ENCODE measurements at places on chromosomes 1 and 21.

- DNase-seq: no peak
Measured at GRCh38 chr1:195450794-195451193, 1157.4 kb downstream of the KCNT2 start.

- peak; percentile 77 for DNase-seq
Measured at GRCh38 chr1:48776393-48777218, at the start of gene BEND5. TSS of gene BEND5 (minus strand) at chr1:48776891. CDS start at chr1:48776831, 60 bp downstream.

DNA sequence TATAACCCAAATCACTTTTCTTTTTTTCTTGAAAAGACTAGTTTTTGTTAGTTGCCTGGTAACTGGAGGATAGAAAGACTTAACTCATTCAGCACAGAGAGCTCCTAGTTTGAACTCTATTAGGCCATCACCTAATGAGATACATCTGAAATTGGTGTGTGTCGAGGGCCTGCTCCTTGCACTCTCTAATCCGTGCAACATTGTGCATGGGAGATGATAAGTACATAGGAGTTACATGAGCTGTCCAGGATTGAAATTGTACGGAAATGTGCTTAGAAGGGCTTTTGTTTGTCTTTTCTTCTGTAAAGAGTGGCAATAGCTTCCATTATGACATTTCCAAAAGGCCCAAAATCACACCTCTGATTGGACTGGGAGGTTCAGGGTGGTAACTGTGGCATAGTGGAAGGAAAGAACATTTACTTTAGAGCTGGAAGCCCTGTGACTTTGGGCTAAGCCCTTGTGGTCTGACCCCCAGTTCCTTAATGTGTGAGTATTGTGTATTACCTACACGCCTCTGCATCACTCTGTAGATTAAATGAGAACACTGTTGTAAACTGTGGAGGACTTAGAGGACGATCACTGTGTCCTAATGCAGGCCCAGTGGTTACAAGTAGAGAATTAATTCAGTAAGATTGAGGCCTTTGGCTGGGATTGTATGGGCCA is 71.2 kb downstream of the FGGY start:
- DNase-seq: no peak

DNA sequence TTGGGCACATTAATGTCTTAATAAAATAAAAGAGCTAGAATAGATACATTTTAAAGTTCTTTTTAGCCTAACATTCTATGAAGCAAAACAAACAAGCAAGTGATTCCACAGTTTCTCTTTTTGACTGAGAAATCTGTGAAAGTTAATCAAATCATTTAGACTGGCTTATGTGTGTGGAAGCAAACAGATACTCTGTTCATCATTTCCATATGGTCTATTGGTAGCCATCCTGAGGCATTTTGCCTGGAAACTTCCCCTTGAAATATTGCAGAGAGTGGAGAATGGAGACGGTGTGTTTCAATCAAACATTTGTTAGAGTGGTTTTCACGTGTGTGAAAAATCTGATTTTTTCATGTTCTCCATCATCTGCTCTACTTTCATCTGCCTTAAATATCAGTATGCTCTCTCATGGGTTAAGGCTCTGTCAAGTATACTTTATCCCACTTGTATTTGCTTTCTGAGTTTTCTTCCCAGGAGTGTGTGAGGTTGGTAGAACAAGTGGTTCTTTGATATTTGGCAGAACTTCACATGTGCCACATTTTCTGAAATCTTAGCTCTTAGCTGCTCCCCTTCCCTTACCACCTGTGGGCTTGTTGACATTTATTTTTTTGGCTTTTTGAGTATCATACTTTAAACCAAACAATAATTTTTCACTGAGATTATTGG is 139.1 kb upstream of the PTGFR start:
- DNase-seq: no peak

DNA sequence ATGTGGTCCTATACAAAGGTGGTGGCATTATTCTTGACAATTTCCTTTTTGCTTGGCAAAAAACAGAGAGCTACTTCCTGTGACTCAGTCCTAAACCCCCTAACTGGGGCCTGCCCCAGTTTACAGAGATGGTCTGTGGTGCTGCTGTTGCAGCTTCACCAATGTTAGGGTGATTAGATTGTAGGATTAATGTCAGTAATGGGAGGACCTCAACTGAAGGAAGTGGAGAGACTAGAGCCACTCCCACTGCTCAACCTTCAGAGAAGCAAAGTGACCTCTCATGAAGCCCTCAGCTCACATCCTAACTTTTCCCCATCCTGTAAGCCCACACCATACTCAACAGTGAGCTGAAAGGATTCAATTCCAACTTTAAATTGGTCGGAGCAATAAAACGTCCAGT is 3.6 kb downstream of the S100A6 start:
- no peak for DNase-seq

- no peak for DNase-seq
Measured at GRCh38 chr1:119330466-119331189, 38.0 kb upstream of the HAO2 start.

- DNase-seq: no peak
Measured at GRCh38 chr1:11797525-11798216, 8.1 kb downstream of the MTHFR start.

DNA sequence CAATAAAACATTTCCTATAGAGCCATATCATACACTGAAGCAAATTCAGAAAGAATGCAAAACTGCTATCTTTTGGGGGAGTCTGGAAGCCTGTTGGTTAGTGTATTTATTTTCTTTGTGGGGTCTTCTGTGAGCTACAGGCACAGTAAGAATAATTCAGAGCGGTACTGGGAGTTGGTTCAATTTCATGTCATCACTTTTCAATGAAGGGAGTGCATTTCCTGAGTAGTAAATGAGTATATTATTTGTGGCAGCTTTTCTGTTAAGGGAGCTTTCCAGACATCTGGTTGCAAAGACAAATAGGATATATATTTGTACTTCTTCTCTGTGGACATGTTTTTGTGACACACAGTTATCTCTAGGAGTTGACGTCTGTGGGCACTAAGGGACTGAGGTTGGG is 130.6 kb downstream of the HUNK start:
- no peak for DNase-seq

- DNase-seq: no peak
Measured at GRCh38 chr1:209807509-209807908, 1.6 kb upstream of the IRF6 start.

DNA sequence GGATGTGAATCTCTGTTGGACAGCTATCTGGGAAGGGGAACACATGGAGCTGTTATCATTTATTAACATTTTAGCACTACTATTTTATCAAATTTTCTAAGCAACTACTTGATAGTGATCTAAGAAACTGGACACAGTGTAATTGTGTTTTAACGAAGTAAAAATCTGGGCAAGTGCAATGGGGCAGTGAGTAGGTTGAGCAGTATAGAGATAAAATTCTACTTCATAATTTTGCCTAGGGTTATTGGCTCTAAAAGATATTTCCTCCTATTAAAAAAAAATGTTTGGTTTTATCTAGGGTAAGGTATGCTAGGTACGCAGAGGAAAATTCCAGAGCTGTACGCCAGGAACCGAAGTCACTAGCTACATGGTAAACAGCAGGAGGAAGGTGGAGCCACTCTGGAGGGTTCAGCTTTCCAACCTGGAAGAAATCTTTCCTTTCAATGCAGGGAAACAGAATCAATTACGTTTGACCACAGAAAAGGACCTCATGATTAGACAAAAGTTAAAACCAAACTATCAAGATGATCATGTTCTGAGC is 43.3 kb downstream of the BCAR3 start:
- no peak for DNase-seq

Measured in activated CD8-positive, alpha-beta memory T cell treated with anti-CD3 and anti-CD28 coated beads for 24 hours (primary cell).